ENCODE measurements at places on chromosomes 1 and 21.

DNA sequence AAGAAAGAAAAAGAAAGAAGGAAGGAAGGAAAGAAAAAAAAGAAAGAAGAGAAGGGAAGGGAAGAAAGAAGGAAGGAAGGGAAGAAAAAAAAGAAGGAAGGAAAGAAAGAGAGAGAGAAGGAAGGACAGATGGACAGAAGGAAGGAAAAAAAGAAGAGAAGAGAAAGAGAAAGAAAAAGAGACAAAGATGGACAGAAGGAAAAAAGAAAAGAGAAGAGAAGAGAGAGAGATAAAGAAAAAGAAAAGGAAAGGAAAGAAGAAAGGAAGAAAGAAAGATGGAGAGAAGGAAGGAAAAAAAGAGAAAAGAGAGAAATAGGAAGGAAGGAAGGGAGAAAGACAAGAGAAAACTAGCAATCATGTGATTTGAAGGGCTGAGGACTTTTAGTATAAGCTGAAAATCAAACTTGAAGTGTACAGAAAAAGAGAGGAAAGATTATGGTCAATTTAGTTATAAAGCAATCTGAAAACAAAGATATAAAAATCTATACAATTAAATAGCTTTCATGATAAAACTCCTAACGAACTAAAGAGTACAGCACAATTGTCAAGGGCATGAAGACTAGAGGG is 115.3 kb downstream of the LTN1 start:
- DNase-seq = no peak

DNA sequence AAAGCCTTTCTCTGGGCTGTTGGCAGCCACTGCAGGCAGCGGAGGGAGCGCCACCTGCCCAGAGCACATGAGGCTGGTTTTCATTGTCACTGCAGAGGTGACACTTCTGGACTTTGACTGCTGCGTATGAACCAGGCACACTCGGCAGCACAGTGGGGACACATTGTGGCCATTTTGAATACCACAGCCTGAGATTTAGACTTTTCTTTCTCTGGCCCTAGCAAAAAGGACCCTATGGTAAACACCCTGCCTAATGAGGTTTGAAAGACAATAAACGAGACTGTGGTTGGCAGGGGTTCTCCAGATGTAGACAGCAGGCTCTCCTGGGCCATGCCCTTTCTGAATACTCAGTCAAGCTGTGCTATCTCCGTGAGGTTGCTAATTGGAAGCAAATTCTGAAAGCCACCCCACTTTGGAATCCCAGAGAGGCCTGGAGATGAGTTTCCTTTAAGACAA is 12.0 kb upstream of the KCNE2 start:
- no peak for DNase-seq

DNA sequence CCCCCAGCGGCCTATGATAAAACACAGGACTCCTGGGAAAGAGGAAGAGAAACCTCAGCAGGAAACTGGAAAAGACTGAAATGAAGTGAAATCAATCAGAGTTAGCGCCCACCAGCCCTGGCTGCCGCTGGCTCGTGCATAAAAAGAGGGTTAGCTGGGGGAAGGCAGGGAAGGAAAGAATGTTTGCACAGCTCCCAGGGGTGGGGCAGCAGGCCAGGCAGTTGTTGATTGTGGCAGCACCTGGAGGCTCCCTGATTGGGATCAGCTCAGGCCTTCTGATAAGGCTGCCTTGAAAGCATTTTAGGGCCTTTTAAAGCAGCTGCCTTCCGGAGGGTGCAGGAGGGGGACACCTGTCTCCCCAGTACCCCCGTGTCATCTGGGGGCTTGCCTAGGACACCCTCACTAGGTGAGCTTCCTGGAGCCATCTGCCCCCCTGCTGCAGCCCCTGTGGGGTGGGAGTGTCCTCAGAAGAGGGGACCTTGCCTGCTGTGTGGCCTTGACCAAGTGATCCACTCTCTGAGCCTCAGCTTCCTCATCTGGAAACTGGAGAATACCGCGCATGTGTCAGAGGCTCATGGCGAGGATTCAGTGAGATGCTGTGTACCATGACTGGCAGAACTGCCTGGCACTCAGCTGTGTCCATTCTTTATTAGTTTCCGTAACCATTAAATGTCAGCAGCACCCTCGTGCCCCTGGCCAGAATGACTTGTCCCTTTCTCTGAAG is 6.6 kb downstream of the EPHB2 start:
- DNase-seq = no peak

DNA sequence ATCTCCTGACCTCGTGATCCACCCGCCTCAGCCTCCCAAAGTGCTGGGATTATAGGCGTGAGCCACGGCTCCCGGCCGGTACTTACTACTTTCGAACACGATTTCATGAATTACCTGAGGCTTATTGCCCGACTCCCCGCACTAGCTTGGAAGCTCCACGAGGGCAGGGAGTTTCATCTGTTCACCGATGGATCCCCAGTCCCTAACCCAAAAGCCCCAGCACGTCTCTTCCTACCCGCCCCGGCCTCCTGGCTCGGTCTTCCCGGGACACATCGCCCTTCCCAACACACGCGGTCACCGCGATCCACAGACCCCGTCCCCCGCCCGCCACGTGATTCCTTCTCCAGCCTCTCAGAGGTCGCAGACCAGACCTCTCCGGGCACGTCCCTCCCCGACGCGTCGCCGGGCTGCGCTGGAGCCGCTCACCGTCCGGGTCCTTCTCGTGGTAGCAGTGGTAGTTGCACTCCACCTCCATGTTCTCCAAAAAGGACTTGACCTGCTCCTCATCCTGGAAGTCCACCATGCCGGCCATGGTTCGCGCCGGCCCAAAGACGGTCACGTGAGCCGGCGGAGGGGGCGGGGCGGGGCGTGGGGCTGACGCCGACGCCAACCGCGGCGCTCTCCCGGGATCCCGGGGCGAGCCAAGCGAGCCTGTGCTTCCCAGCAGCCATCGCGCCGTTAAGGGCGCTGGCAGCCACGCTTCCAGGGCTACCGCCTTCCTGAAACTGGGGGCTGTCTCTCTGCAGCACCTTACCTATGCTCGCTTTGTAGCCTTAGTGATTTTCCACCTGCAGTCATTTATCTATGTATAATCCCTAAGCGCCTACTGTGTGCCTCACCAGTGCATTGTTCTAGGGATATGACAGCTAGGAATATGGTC is at the start of gene COA7:
COA7 (minus strand) TSS at position 553 of the 880 bp plus-strand sequence; CDS start at position 532, 21 bp downstream.
- DNase-seq = peak; percentile 51

GRCh38 chr1:100073531-100073930 is 59.2 kb downstream of the SASS6 start:
- DNase-seq = no peak

- no peak for DNase-seq
Measured at GRCh38 chr1:172351754-172352161, 68.7 kb upstream of the C1orf105 start.

- no peak for DNase-seq
Measured at GRCh38 chr1:206829875-206830274, 35.5 kb upstream of the IL20 start.

DNA sequence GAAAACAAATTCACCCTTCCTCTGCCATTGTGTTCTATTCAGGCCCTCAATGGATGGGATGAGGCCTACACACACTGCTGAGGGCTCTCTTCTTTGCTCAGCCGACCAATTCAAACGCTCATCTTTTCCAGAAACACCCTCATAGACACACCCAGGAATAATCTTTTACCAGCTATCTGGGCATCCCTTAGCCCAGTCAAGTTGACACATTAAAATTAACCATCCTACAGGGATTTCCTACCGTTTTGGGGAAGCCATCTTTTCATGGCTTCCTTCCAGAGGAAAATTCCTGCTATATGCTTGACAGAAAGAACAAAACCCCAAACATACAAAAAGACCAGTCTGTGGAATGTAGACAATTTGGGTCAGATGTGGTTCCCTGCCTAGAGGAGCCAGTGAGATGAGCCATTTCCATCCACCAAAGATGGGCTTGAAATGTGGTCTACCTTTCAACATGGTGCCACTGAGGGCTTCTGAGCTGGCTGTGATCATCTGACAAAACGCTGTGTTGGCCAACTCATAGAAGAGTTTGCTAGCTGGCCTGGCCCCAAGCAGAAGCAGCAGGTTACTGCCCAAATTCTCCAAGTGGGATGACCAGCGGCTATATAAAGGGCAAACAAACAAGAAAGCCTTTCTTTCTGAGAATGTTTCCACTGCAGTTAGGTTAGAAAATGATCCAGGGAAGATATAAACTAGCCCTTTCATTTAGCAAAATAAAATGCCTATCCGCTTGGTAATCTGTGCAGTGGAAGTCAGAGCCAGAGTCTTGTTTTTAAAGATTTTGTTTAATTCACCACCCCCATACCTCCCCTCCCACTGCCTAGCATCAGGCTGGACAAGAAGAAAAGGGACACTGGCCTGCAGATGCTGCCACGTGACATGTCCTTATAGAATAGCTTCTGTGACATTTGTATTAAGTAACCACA is 69.1 kb upstream of the MRPS6 start:
- DNase-seq = no peak

- no peak for DNase-seq
Measured at GRCh38 chr1:99869304-99869703, 19.1 kb downstream of the AGL start.

DNA sequence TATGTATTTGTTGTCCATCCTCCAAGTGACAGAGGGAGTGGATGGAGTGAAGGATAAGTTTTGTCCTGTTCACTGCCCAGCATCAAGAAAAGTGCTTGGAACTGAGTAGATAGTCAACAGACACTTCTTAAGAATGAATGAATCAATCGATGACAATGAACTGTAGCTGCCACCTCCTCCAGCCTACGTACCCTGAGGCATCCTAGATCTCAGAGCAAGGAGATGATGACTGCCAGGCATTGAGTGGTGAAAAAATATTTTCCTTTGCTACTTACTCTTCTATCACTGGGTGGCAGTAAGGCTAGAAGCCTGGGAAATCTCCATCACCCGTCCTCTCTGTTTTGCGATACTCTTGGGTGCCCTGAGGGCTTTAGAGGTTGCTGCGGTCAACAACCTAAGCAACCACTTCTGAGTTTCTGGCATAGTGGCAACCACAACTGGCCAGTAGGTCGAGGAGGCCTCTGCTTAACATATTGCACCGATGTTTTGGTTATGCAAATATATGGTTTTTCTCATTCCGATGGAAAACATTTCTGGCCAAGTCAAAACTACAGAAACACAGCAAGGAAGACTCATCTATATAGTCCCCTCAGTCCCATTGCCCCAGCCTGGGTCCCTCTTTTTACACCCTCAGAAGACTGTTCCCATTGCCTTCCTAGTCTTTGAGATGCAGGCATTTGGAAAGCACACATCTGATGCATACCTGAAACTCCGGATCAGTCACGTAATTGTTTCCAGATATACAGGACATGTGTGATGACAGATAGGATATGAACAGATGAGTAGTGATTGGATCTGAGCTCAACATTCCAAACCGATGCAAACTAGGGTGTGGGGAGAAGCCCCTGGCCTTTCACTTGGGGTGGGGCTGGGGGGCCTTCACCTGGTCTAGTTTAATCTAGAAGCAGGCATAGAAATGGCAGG is 136.8 kb downstream of the RUNX1 start:
- DNase-seq = no peak

- no peak for DNase-seq
Measured at GRCh38 chr1:61538228-61538627, 186.7 kb downstream of the TM2D1 start.

DNA sequence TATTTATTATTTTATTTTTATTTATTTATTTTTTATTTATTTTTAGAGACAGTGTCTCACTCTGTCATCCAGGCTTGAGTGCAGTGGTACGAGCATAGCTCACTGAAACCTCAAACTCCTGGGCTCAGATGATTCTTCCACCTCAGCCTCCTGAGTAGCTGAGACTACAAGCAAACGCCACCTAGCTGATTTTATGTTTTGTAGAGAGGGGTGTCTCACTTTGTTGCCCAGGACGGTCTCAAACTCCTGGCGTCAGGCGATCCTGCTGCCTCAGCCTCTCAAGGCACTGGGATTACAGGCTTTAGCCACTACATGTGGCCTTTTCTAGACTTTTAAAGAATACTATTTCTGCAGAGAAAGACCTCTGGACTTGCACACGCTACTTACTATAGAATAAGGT is 61.3 kb upstream of the C1orf53 start:
- no peak for DNase-seq

GRCh38 chr21:45801129-45801964 is 157.8 kb downstream of the PCBP3 start:
- DNase-seq = no peak

DNA sequence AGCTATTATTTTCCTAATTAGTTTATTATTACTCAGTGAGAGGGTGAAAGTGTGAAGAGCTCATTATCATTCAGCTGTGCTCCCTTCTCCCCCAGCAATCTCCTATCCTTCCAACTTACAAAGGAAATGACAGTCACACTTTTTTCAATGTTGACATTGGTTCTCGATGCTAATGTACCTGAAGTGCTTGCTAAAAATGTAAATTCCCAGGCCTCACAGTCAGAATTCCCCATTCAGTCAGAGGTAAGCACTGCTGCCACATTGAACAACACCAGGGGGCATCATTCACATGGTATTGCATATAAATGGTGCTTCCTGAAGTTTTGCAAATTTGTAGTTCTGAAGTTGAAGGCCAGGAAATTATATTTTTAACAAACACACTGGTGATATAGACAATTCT is 132.7 kb upstream of the FOXD3 start:
- no peak for DNase-seq

DNA sequence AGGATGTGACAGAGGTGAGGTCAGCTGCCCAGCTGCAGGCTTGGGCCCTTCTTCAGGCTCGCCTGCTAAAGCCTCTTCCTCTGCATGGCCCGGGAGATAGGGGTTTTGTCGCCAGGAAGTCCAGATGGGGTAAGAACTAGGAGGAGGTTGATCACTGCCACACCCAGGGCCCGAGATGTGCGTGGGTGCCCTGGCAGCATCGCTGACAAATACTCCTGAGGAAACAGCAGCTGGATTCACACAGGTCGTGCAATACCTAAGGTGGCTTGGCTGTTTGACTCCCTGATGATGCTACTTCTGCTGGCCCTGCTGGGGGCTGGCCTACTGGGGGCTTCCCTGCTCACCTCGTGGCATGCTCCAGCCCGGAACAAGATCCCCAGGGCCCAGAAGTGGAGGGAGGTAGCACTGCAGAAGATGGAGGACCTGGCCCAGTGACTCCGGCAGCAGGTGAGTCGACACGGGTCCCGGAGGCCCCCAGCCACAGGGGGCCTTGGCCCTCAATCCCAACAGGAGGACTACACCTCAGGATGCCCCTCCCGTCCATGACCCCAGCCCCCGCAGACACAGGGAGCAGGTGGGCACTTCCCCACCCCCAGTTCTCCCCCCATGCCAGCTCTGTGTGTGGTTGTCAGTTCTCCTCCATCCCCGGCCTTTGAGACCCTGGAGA is 29.6 kb downstream of the FAAH start:
- DNase-seq = no peak

DNA sequence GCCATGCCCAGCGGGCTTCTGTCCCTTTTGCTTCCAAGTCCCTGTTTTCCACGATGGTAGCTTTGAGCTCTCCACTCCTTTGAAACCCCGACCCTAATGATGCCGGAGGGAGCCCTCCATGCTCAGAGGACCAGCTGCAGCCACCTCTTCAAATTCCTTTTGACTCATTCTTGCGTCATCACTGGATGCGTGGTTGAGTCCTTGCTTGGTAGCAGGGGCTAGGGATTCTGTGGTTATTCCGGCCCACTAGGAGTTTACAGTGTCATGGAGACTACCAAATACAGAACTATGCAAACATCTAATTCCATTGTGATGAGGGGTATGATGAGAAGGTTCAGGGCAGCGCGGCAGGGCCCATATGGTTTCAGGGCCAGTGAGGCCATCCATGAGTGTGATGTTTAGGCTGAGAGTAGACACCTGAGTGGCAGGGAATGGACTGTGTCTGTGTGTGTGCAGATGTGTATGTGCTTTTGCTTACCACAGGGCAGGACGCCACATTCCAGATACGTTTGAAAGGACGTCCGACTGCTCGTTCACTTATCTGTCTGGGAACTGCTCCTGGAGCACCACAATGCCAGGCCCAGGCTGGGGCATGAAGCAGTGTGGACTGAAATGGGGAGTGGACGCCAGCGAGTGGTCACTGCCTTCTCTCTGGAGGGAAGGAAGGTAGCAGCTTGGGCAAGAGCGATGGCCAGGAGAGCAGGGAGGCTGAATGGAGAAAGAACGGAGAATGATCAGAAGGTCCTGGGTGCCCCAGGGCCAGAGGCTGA is 30.4 kb upstream of the ZBTB21 start:
- DNase-seq = no peak

Data from stimulated activated CD8-positive, alpha-beta memory T cell treated with anti-CD3 and anti-CD28 coated beads, Interleukin-7, amount 100 ng/mL, for 24 hours (primary cell).